ENCODE measurements at places on chromosomes 13 and 19.

DNA sequence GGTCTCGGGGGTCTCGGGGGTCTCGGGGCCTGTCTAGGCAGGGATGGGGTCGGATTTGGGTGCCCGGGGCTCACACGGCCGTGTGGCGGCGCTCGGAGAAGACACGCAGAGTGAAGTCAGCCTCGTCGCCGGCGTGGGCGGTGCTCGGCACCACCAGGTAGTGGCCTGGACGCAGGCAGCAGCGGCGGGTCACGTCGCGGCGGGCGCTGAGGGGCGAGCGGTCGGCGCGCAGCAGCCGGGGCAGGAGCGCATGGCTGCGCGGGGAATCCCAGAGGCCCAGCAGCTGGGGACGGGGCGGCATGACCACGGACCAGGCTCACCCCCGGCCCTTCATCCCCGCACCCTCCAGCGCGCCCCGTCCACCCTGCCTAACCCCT, 8.2 kb downstream of the CAPN12 start:
- DNase-seq, result no peak

- no peak for DNase-seq
These were observed 1952.0 kb upstream of the PCDH20 start for GRCh38 chr13:63367522-63368198.

DNA sequence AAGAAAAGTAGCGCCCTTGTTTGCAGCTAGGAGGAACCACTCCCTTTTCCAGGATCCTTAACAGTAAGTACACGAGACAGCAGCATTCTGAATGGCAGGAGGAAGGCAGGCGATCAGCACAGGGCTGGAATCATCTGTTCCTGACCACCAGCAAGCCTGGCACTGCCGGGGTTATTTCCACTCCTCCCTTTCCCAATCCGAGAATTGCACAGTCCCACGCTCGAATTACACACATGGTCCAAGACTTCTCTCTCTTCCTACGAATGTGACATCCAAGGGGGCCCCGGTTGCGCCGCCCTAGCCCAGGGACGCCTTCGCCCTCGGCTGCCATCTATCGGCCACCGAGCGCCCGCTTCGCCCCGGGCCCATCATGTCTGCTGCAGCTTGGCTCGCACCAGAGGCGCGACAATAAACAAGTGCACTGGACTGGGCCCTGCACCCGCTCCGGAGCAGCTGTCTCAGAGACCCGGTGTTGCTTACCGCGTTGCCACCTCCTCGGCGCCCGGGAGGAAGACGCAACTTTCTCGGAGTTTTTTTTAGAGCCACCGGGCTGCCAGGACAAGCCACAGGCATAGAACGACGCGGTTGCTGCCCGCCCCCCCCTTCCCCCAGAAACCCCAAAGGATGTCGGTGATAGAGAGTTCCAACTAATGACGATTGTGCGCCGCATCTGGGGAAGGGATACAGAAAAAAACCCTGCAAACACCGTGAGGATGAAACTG, at the start of gene SLITRK5:
Gene SLITRK5, plus strand, starts transcription at position 341 of the 722 bp plus-strand sequence. CDS start 4,018 bp downstream, outside the sequence.
- DNase-seq, result peak; percentile 96

DNA sequence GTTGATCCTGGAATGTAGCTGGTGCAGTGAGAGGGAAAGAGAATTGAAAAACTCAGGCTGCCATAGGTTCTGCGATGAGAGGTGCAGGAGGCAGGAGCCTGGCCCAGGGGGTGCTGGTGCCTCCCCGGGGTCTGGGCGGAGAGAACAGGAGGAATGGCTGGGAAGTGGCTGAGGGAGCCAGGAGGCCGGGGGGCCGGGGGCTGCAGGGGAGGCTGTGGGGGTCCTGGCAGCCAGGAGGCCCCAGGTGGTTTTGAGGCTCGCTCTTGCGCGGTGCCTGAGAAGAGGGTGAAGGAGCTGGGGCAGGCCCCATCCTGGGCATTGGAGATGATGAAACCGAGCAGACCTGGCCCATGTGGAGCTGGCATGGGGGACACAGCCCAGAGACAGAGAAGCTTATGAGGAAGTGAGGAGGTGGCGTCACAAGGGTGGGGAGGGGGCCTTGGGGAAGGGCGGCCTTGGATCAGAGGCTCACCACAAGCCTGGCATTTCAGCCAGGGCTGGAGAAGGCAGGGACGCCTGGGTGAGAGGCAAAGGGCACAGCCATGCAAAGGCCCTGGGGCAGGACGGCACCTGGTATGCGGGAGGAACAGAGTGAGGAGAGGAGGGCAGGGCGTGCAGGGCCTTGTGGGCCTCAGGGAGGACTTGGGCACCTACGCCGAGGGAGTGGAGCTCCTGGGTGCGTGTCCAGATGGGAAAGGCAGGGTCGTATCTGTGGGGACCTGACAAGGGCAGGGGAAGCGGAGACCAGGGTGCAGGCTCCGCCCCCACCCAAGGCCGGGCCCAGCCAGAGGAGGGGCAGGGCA, 1.3 kb upstream of the TEKTIP1 start:
- DNase-seq, result no peak

- no peak for DNase-seq
These were observed 429 bp upstream of the ZNF225 start for GRCh38 chr19:44112802-44113137.

DNA sequence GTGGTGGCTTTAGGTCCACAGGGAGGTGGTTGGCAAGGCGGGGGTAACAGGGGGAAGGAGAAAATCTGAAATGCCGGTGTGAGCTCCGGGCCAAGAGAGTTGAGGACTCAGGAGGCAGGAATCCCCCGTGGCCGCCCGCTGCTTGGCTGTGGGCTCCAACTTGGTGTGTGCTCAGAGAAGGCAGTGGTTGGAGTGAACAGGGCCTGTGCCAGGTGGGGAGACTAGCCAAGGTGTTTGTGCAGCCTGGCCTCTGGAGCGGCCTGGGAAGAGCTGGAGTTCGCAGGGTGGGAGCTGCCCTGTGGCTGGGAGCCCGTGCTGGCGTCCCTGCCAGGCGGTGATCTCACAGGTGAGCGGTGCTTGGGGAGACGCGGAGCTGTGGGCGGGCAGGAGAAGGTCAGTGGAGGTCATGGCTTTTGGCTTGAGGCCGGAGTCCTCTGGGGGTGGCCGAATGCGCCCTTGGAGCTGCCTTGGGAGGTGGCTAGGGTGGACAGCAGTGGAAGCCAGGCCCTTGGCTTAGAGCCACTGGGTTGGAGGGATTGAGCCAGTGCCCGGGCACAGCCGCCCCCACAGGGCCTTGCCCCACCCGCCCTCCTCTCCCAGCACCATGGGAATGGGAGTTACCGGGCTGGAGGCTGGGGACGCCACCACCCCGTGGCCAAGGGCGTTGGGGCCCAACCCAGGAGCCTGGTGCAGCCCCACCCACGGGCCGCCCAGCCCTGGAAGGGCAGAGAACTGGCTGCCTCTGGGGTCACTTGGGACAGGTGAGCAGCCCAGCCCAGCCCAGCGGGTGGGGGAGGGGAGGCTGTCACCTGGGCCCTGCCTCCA, 7.1 kb upstream of the CIRBP start:
- DNase-seq, result no peak

GRCh38 chr19:38515896-38516295, 82.4 kb downstream of the RYR1 start:
- no peak for DNase-seq

DNA sequence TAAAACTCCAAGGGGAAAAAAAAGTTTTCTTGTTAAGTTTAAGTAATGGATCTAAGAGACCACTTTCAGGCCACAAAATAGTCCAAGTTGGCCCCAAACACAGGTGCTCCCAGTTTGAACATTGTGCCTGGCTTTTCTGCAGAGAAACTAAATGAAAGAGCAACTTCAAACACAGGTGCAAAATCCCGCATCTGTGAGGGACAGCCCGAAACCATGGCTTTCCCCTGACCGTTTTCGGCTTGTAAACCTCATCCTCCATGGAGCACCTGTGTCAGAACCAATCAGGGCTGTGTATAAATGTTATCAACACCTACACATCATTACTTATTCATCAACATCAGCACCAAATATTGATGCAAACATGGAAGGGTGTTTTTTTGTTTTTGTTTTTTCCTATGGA, 126.8 kb upstream of the OBI1 start:
- DNase-seq, result no peak

GRCh38 chr19:10828981-10829821, 6.8 kb downstream of the TMED1 start:
- DNase-seq, result no peak

- DNase-seq, result no peak
These were observed 14.0 kb downstream of the EXOSC8 start for GRCh38 chr13:37014609-37015008.

GRCh38 chr19:42290523-42291434, 11.2 kb upstream of the PRR19 start:
- DNase-seq, result peak; percentile 9

DNA sequence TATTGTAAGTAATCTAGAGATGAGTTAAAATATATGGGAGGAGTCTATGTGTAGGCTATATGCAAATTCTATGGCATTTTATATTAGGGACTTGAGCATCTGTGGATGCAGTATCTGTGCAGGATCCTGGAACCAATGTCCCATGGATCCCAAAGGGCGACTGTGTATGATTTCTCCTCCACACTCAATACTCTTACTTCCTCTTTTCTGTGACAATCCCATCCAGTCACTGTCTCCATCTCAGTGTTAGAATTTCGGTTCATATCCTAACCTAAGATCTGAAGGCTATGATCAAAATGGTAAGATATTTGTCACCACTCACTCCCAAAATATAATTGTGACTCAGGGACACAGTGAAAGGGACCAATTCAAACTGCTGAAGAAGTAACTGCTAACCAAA, 15.1 kb upstream of the ZNF599 start:
- no peak for DNase-seq

DNA sequence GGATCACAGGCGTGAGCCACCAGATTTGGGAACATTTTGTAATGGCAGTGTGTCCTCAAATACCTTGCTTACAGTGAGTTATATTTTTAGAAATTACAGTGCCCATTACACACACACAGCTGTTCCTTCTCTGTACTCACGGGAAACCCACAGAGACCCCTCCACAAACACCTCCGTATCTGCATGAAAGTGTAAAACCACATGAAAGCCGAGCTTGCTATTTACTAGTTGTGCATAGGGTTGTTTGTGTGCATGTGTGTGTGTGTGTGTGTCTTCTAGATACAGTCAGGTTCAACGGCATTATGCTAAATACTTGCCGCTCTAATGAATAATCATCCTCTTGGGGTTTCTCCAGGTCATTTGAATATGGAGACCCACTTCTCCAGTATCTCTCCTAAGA, 22.3 kb upstream of the LILRA2 start:
- no peak for DNase-seq

GRCh38 chr19:45817010-45817724, 2.1 kb upstream of the RSPH6A start:
- peak; percentile 69 for DNase-seq

DNA sequence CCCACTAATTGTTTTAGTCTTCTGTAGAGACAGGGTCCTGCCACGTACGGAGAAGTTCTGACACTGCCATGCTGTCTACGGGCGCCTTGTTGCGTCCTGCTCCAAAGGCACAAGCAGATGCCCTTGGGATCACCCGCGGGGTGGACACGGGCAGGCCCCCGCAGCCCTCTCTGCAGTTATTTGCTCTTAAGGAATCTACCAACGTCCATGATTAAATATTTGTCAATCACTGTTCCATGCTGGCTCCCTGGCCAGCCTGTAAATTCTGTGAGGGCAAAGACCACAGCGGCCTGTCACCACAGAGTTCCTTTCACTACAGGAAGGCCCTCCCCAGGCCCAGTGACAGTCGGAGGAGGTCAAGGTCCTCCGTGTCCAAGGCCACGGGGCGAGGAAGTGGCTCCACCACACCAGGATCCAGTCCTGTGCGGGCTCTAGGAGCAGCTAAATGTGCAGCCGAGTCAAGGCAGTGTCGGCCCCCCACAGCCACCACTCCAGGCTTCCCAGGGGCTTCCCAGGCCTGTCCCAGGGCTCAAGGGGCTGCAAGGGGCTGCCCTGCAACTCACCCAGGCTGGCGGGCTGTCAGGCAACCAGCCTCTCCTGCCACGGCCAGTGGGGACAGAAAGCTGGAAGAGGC, 2.1 kb downstream of the RNF126 start:
- no peak for DNase-seq

- no peak for DNase-seq
These were observed 38.0 kb downstream of the ITGBL1 start for GRCh38 chr13:101490406-101491015.

DNA sequence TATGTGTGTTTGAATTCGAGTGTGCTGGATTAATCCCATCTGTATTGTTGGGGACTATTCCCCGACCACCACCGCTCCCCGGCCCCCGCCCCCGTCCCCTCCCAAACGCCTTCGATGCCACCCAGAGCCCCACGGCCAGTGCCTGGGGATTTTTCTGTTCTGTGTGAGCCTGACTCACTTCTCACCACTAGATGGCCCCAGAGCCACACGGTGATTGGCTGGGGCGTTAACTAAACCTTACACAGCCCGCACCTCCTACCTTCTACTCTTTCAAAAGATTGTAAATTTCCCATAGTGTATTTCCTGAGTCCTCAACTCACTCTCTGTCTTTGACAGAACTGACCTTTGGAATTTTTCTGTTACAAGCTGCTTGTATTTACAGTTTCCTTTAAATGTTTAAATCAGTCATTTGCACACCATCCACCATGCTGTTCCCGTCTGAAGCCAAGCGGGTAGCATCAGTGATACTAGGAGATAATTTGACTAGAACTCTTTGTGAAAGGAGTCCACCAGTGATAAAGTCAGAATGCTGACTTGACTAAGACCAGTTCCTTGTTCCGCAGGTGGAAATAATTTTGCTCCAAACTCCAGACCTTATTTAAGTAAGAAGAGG, 61.4 kb downstream of the RFX2 start:
- peak; percentile 47 for DNase-seq

- no peak for DNase-seq
These were observed 20.1 kb upstream of the TFDP1 start for GRCh38 chr13:113564331-113565023.

DNA sequence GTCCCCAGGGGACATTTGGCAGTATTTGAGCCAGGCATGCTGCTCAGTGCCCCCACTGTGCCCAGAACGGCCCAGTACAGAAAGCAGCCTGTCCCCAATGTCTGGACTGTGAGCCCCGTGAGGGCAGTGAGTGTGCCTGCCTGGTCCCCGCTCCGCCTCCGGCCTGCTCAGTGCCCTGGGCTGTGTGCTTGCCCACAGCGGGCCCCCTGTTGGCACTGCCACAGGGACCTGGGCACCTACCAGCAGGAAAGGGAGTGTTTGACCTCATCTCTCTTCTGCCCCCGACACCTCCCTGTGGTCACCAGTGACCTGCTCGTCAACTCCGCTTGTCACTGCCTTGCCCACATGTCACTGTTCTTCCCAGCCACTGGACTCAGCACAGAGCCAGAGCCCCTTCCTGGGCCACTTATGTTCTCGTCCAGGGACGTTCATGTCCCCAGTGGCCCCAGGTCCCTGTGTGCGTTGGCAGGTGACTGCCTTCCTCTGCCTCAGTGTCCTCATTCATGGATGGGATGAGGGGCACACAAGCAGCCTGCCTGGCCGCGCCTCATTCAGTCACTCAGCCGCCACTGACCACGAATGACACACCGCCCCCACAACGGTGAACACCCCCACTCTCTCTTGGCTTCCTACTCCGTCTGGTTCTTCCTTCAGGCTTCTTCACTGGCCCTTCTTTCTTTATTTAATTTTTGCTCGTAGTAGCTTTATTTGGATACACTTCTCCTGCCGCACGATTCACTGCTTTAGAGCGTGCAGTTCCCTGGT, 2.8 kb downstream of the FZR1 start:
- DNase-seq, result no peak

DNA sequence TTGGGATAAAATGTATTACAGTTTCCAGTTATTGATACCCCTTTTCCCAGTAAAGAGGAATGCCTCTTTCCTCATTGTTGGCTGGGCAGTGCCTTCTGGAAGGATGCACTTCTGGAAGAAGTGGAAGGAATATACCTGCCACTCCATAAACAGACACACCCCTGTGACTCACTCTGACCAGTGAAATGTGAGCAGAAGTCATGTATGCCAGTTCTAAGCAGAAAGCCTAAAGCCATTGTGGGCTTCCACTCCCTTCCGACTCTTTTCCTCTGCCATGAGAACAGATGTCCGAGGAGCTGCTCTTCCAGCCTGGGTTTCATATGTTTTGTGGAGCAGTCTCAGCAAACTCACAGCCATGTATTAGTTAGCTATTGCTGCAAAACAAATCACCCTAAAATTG, 166.1 kb upstream of the SERP2 start:
- no peak for DNase-seq

Measured in SW 1271 (cell line).